ENCODE measurements at places on chromosomes 3 and 15.
A peak's percentile ranks its signal among the peaks of the same experiment; 100 is the strongest.

GRCh38 chr3:14439501-14440167 lies 37.2 kb downstream of the SLC6A6 start:
- DNase-seq: no peak

- DNase-seq: no peak
Measured at GRCh38 chr15:70057931-70058641, 39.6 kb downstream of the TLE3 start.

GRCh38 chr15:75532413-75533250 lies 46.5 kb downstream of the PTPN9 start:
- DNase-seq: no peak

DNA sequence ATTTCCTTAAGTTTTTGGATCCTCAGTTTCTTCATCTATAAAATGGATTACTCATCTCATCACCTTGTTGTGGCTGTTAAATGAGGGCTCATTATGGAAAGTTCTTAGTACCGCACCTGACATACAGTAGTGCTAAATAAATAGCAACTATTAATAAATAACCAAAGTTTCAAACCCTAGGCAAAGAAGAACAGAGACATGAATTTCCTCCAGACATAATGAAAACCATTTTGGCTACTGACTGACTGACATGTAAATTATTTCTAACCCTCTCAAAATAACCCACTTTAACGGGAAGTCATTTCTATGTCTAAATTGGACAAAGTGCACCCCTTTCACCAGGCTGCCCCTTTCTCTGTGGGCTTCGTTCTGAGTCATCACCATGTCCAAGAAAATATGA lies 17.4 kb upstream of the KLHL6 start:
- DNase-seq: no peak

GRCh38 chr3:49647741-49648140 lies 26.4 kb upstream of the APEH start:
- DNase-seq: no peak

DNA sequence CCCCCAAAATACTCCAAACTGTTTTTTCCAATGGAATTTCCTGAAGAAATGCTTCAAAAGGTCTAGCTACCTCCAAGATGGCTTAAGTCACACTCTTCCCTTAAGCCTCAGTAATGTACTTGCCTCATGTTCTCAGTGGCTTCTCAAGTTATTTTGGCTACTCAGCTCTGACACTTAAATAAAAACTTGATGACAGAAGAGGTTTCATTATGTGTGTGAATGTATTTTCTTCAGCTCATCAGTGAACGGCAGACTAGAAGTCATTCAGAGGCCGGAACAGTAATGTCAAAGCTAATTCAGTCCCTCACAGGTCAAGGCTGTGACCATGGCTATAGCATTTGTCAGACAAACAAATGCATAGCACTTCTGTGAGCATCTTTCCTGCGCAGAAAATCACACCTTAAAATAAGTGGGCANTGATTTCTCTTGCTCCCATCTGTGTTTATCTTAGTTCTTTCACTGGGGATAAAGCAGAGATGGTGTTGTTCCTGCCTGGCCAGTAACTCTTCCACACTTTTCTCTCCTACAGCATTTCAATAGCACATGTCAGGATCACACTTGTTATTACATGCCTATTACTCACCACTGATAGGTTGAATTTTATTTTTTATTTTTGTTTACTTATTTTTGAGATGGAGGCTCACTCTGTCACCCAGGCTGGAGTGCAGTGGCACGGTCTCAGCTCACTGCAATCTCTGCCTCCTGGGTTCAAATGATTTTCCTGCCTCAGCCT lies 68.5 kb upstream of the PLCL2 start:
- no peak for DNase-seq

DNA sequence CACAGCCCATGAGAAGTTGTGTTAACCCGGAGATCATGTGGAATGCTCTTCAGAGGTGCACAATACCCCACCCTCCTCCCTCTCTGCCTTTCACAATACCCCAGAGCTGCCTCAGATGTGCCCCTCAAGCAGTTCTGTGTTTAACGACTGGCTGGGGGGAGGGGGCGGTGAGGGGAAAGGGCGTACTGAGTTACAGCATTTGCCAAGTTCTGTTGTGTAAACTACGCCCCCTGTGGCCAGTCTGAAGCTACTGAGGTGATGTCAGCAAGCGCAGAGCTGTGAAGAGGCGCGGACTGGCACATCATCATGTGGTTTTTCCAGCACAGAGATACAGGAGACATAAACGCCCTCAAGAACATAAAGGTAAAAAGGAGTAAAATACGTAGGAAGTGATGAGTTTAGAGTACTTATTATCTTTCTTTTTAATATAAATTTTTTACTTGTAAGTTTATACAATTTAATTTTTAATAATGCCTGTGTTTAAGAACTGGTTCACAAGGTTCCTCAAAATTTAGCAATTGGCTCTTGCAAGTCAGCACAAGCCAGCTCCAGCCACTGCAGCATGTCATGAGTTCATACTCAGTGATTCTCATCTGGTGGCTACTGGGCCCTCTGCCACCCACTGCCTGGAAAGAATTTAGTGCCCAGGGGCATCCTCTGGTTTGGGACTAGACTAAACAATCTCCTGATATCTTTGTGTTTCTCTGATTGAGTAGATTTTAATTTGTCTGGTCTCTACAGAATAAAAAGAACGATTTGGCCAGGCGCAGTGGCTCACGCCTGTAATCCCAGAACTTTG lies 1.7 kb downstream of the EPB42 start:
- no peak for DNase-seq

- no peak for DNase-seq
Measured at GRCh38 chr3:155549087-155549486, 195.8 kb downstream of the PLCH1 start.

DNA sequence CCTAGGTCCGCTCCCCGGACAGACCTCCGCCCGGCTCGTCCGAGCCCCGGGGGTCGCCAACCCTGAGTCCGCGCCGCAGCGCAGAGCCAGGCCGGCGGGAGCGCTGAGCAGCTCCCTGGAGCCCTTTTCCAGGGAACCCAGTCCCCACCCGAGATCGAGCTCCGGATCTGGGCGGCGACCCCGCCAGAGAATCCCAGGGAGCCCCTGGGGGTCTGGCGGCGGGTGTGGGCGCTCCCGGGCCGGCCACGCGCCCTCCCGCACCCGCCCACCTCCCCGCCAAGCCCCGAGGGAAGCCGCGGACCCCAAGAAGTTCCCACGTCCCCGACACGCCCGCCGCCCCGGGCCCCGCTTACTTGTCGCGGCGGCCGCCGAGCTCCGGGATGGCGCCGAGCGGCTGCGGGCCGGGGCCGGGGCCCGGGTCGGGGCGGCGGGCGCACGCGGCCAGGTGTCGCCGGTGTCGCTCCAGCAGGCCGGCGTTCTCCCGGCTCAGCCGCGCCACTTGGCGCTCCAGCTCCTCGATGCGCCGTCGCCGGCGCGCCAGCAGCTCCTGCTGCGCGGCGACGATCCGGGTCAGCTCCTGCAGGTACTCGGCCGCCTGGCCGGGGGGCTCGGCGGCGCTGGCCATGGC lies 137.7 kb downstream of the NUP210 start:
- DNase-seq: no peak

DNA sequence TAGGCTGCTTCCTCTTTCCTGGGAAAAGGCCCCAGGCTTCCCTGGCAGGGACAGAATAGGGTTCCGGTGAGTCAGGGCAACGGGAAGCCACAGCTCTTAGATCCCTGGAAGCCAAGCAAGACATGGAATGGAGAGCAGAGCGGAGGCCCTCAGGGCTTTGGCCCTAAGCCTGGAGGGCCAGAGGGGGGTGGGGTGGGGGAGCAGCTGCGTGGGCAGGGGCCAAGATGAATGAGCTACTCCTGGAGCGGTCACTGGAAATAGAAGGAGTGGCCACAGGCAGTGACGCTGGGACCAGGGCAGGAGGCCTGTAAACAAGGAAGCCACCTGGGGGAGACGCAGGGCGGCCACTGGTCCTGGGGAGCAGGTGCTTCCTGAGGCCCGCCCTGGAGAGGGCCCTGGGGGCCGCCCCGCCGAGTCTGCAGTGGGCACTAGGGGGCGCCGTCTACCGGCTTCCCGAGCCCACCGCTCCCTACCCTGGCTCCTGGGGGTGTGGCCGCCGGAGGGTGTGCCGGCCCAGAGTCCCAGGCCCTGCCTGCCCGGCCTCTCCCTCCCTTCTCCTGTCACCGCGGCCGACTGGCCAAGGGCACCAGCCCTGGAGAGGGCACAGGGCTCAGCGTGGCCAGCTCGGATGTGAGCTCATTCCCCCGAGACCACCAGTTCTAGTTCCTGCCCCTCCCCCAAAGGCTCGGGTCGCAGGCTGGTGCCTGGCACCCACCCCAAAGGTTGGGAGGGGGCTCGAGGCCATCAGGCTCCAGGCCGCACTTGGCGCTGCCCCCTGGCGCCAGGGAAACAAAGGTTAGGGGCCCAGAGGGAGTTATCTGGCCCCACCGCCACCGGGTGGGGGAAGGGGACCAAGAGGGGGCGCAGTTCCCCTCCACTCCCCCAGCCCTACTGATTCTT lies 12.1 kb downstream of the VPS18 start:
- peak; percentile 77 for DNase-seq

- DNase-seq: no peak
Measured at GRCh38 chr3:123444023-123444422, 4.9 kb downstream of the ADCY5 start.

GRCh38 chr15:31062911-31063310 lies 38.6 kb downstream of the TRPM1 start:
- no peak for DNase-seq

DNA sequence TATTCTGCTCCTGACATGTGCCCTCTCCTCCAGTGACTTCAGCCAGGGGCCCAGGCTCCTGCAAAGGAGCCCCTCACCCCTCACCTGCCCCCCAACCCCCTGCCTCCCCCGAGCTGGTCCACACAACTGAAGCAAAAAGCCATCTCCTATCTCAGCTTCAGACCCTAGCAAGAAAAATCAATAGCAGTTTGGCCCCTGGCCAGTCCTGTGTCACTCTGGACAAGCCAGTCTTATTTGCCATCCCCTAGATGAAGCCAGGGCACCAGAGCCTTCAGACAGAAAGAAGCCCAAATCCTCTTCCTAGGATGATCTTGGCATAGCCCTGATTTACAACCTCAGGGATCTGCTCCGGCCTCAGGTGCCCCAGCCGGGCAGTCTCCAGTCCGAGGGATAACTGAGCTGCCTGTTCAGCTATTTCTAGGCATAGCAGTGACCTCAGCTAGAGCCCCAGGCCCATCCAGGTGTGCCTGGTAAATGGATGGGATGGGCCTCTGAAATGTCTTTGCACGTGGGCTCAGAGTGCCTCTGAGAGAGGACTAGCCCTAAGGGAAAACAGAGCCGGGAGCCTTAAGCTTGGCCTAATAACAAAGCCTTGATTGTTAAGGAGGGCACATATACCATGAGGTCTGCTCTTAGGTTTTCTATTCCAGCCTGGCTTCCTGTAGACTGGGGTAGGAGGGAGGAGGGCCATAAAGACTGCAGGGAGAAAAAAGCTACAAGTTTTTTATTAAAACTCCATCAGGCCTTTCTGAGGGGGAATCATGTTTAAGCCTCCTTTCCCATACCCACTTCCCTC lies 242.0 kb downstream of the SHQ1 start:
- DNase-seq: no peak

DNA sequence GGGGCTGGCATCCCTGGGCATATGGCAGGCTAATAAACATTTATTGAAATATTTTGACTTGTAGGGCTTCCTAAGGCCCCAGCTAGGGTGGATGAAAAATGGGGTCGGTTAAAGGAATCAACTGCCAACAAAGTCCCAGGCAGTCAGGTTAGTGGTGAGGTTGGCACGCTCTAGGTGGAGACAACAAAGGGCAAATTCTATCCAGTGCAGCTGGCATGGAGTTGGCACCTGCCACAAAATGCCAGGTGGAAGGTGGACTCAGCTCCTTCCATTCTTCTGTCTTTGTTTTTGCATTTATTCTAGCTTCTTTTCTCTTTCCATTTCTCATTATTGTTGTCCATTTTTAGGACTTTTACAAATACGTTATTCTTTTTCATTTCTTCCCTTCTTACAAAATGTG lies 31.0 kb downstream of the LCMT2 start:
- no peak for DNase-seq

- DNase-seq: no peak
Measured at GRCh38 chr3:178518660-178519396, 17.4 kb upstream of the KCNMB2 start.

- no peak for DNase-seq
Measured at GRCh38 chr3:22779737-22780136, 423.4 kb upstream of the UBE2E2 start.

GRCh38 chr3:189325454-189325853 lies 153.7 kb downstream of the TPRG1 start:
- no peak for DNase-seq
